A673 (cell line): ENCODE measurements at places on chromosomes 3 and 15. TPM values are rescaled to one million over a fixed set of nuclear protein-coding genes. Genes with fewer than 3 reads are reported as not detected.

GRCh38 chr3:117471831-117472230 is 762.3 kb downstream of the TUSC7 start:
- no peak for DNase-seq

GRCh38 chr15:64305261-64305660 is 50.7 kb downstream of the CSNK1G1 start:
- DNase-seq, result no peak

DNA sequence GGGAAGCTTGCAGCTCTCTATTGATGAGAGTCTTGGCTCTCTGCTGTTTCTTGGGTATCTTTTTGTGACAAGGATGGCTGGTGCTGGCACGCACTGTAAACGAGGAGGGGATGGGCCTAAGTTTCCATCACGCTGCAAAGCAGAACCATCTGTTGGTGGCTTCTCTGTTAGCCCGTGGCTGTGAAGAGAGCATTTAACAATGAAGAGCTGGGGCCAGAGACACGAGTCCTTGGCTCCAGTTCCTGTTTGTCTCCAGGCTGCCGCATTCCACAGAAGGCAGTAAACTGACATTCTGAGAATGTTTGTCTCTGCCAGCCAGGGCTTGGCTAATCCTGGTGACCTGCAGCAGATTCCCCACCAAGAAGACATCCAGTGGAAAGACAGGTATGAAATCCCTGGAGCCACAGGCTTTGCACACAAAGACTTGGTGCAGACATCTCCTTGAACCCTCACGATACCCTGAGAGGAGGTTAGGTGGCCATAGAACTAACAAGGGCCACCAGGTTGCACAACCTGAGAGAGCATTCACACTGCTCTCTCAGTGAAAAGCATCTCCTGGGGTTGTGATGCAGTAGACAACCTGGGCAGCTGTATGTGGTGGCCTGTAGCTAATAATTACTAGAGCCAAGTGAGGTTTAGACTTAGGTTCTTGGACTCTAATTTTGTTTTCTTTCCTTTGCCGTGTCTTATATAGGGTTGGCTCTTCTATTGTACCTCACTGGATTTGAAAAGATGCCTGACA is 130.9 kb downstream of the ASB7 start:
- no peak for DNase-seq

The RETNLB gene
- not detected in 2 replicates for total RNA-seq

The SCN11A gene
- not detected in 2 replicates for total RNA-seq

The ARIH1 gene
- 181 and 187 TPM in 2 replicates for total RNA-seq

The GRM2 gene
- total RNA-seq, result 2.9 and 5.6 TPM in 2 replicates
